ENCODE measurements at places on chromosomes 11 and 22.

- no peak for DNase-seq
These were observed 17.8 kb downstream of the CYB5R2 start for GRCh38 chr11:7655253-7656217.

DNA sequence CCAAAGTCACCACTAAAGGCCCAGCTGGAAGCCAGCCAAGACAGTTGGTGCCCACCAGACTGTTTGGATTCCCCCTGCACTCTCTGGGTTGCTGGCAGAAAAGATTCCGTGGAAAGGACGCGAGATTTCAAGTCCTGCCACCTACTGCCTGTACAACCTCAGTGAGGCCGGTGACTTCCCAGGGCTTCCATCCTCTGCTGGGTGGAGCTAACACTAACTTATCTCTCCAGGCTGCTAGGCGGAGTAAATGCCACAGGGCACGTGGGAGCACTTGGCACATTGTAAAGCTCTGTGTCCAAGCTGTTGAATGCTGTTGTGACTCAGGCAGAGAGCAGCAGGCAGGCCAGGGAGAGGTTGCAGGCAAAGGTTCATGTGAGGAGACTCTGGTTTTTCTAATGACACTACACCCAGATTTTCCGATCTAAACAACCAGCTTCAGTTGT, 50.9 kb upstream of the CDON start:
- no peak for DNase-seq

- DNase-seq = no peak
These were observed 120.8 kb downstream of the NAT10 start for GRCh38 chr11:34226210-34226609.

DNA sequence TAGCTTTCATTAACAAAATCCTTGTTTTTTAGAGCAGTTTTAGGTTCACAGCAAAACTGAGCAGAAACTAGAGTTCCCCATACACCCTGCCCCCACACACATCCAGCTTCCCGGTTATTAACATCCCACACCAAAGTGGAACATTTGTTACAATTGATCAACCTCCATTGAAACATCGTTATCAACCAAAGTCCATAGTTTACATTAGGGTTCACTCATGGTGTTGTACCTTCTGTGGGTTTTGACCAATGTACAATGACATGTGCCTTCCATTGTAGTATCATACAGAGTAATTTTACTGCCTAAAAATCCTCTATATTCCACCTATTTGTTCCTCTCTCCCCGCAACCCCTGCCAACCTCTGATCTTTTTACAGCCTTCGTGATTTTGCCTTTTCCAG, 28.5 kb downstream of the PRDM11 start:
- DNase-seq = no peak

- no peak for DNase-seq
These were observed 16.8 kb downstream of the EED start for GRCh38 chr11:86261328-86261727.

Data from T-helper 17 cell (primary cell).